DMS 273 treated with DMSO at 0.1 percent for 48 hours (cell line): ENCODE measurements at places on chromosomes 5 and 9.

GRCh38 chr5:142743592-142744441 is 26.4 kb upstream of the ARHGAP26 start:
- DNase-seq, result no peak

- no peak for DNase-seq
These were observed 112.7 kb downstream of the NRG2 start for GRCh38 chr5:139930406-139930805.

- DNase-seq, result no peak
These were observed 106.5 kb downstream of the ANKRD55 start for GRCh38 chr5:56126487-56127179.

DNA sequence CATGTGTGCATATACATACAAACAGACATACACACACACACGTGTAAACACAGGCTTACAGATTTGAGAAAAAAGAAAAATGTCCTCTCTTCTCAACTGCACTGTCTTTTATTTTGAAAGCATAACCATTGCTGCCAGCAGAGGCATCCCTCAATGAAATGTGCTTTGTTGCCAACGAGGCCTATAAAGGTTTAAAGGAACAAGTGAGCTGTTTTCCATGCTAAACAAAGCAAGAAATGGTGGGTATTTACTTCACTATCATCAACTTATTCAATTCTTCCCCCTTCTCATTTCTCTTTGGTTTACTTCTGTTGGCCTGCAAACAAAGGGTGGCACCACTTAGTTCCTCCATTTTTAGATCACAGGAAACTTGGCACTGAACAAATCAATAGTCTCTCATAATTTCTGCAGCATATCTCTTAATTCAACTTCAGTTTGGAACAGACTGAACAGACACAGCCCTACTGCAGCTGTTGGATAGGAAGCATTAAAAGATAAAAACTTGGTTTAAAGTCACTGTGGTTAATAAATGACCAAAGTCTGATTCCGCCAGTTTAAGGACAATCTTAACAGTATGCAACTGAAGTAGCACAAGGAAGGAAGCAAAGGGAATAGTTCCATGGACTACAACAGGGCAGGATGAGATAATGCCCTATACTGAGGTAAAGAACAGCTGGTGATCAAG is 21.7 kb downstream of the TTC33 start:
- DNase-seq, result no peak

- DNase-seq, result no peak
These were observed 4.4 kb upstream of the IL3 start for GRCh38 chr5:132055808-132056609.

DNA sequence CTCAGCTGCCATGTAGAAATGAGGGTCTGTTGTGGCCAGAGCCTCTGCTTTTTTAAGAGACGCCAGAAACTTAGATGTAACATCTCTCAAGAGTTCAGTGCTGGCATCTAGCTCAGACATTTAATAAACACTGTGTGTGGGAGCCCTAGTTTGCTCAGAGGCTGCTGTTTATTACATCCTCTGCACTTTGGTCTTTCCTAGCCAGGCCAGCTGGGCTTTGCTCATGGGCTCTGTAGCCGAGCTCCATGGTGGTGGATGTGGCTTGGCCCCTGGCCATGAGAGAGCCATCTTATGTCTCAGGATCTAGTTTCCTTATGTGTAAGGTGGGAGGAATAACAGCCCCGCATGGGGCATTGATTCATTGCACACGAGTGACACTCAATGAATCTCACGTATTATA is 30.0 kb downstream of the ARHGEF37 start:
- DNase-seq, result peak; percentile 4

DNA sequence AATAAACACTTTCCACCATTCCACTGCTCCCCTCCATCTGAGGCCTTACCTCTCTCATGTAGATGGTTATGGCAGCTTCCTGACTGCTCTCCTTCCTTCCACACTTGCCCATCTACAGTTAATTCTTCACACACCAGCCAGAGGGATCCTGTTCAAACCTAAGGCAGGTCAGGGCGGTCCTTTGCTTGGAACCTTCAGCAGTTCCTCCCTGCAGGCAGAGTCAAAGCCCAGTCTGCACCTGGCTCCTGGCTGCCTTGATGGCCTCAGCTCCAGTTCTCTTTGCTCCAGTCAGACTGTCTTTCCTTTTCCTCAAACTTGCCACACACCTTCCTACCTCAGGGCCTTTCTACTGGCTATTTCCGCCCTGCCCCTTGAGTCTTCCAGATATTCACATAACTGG is 30.2 kb upstream of the NR3C1 start:
- no peak for DNase-seq

GRCh38 chr5:591746-592145 is 20.4 kb upstream of the CEP72 start:
- no peak for DNase-seq

- no peak for DNase-seq
These were observed 31.7 kb downstream of the NRG2 start for GRCh38 chr5:140011297-140011802.

DNA sequence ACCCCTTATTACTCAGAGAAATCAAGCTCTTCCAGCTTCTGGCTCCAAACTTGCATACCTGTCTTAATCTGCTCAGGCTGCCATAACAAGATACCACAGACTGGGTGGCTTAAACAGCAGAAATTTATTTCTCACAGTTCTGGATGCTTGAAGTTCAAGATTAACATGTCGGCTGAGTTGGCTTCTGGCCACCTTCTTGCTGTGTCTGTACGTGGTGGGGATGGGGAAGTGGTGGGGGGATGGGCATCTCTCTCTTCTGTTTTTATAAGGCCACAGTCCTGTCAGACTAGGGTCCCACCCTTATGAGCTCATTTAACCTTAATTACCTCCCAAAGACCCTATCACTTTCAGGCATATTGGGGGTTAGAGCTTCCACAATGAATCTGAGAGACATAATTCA is 140.5 kb downstream of the SV2C start:
- no peak for DNase-seq

DNA sequence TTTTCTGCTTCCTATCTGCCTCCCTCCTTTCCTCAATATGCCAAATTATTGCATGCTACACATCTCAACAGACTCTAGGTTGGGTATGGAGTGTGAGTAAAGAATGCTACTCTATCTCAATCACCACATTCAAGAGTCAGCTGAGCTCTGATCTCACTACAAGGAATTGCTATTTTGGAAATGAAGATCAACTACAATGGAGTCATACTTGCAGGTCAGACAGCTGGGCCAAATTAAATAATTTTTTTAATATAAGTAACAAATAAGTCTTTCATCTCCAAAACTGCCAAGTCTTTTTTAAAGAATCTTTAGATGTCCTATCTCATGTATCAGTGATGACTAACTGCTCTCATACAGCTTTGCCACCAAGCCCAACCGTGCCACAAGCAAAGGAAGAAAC is 64.0 kb downstream of the DEPDC1B start:
- no peak for DNase-seq

DNA sequence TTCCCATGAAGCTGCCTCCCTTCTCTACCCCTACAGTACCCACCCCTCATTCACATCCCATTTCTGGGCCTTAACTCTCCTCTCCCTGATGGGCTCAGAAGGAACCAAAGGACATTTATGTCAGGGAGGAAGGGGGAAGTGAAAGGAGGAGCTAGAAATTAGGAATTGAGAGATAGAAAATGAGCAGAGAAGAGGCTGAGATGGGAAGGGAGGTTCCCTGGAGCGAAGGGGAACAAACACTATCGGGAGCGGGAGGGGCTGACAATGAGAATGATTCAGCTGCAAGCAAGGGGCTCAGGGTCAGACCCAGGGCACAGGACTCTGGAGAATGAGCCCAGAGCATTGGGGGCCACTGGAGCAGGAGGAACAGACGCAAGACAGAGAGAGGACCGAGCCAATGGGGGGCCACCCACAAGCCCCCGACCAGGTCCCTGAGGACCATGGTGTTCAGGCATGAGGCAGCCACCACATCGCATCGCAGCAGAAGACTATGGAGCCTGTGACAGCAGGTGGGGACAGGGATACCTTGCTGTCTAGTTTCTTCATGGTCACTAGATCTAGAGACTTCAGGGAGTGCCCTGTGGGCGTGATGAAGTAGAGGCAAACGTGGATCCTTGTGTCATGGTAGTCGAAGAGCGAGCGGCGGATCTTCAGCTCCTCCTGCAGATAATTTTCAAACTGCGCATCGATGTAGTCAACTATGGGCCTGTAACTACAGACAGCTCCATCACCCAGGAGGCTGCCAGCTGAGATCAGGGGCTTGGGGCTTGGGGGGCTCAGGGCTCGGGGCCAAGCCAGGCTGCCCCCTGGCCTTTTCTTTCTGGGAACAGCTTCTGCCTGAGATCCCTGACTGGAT is 13.6 kb downstream of the SEPTIN8 start:
- no peak for DNase-seq

DNA sequence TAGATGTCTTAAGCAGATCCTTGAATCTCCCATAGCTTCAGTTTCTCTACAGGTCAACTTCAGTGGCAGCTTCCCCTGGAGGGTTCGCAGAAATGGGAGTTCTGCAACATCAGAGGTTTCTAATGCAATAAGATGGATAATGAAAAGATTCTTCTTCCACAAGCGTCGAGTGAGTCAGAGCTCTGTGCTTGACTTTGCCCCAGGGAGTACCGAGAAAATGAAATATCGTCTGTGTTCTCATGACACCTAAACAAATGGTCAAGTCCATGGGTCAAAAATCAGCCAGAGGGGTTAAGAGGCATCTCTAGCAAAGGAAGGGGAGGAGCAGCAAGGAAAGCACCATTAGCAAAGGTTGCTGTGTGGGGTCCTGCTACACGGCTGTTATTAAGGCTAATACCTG is 3.2 kb upstream of the ADRA1B start:
- no peak for DNase-seq

GRCh38 chr5:145162626-145163025 is 672.5 kb downstream of the PRELID2 start:
- DNase-seq, result no peak

GRCh38 chr9:36818965-36819870 is 214.8 kb downstream of the PAX5 start:
- DNase-seq, result no peak
